ENCODE measurements at places on chromosomes 16 and 17.

- DNase-seq: no peak
These were observed 1.5 kb upstream of the PRR29 start for GRCh38 chr17:63996430-63997182.

GRCh38 chr16:84597931-84598351 is 19.9 kb downstream of the COTL1 start:
- DNase-seq: no peak

GRCh38 chr16:88355093-88355388 is 27.7 kb upstream of the ZNF469 start:
- DNase-seq: no peak

- no peak for DNase-seq
These were observed 3.3 kb downstream of the COL1A1 start for GRCh38 chr17:50198026-50198669.

- no peak for DNase-seq
These were observed 18.5 kb downstream of the RSPRY1 start for GRCh38 chr16:57204675-57205074.

GRCh38 chr17:41057547-41057946 is 2.4 kb downstream of the KRTAP2-3 start:
- no peak for DNase-seq

DNA sequence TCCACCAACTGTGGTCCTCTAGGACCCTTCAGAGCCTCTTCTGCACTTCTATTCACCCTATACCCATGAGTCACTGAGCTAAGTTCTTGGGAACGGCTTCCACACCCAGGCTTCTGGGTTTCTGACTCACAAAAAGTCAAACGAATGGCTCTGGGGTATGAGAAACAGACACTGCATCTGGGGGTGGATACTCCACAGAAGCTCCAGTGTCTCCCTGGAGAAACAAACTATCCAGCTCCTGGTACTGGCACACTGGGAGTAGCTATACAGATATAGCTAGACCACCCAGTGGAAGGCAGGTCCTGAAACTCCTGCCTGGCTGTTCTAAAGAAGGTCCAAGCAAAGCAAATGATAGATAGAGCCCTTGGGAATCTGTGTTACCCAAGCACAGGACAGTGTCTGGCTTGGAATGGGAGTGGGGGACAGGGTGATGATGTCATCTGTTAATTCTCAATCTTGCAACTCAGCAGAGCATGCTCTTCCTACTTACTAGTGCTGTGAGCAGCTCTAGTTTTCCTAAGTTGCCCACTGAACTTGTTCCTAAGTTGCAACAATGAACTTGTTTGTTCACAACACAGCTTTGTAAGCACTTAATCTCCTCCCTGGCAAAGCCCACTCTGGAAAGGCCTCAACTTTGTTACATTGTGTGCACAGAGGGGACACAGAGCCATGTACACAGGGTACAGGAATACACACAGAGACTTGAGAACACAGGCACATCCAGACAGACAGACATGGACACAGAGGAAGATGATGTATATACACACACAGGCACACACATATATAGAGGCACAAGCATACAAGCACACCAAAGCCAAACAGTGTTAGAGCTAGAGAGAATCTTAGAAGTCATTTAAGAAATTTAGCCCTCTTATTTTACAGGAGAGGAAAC is 6.7 kb downstream of the MMP28 start:
- no peak for DNase-seq

- no peak for DNase-seq
These were observed 89.0 kb downstream of the SHISA6 start for GRCh38 chr17:11330006-11330405.

GRCh38 chr17:40191237-40192208 is 14.3 kb downstream of the RAPGEFL1 start:
- no peak for DNase-seq

DNA sequence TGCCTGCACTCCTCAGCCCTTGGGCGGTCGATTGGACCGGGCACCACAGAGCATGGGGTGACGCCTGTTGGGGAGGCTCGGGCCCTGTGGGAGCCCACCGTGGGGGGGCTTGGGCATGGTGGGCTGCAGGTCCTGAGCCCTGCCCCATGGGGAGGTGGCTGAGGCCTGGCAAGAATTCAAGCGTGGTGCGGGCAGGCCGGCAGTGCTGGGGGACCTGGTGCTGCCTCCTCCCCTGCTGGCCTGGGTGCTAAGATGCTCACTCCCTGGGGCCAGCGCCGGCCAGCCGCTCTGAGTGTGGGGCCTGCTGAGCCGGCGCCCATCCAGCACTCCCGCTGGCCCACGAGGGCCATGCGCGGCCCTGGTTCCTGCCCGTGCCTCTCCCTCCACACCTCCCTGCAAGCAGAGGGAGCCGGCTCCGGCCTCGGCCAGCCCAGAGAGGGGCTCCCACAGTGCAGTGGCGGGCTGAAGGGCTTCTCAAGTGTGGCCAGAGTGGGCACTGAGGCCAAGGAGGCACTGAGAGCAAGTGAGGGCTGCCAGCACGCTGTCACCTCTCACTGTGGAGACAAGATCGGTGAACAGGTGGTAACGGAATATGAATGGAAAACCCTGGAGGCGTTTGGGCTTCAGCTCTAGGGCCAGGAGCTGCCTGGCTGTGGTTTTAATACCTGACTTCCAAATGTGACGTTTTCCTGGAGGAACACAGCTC is 28.5 kb downstream of the ST6GALNAC1 start:
- no peak for DNase-seq

DNA sequence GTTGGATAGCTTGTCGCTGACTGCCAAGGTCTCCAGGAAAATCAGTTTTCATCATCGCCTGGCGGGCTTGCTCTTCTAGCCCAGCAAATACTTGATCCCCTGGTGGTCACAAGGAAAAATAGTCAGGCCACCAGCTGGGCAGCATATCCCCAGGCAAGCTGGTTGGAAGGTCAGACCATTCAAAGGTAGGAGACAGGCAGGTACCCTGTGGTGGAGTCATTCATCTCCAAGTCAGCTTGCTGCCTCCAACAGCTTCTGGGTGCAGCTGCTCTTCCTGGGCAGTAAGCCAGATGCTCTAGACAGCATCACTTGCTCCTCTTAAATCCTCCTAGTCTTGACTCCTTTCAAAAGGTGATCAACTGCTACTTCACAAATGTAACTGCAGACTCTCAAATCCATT is 16.0 kb downstream of the ZNF821 start:
- DNase-seq: no peak

DNA sequence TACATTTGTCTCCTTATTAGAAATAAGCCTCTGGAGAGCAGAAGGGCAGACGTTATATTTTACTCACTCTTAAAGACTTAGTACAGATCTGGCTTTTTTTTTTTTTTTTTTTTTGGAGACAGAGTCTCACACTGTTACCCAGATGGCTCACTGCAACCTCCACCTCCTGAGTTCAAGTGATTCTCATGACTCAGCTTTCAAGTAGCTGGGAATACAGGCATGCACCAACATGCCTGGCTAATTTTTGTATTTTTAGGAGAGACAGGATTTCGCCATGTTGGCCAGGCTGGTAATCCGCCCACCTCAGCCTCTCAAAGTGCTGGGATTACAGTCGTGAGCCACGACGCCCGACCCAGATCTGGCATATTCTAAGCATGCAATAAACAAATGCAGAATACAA is 36.4 kb upstream of the TMEM97 start:
- DNase-seq: no peak

GRCh38 chr17:64130559-64131001 is 636 bp upstream of the ERN1 start:
- DNase-seq: no peak

DNA sequence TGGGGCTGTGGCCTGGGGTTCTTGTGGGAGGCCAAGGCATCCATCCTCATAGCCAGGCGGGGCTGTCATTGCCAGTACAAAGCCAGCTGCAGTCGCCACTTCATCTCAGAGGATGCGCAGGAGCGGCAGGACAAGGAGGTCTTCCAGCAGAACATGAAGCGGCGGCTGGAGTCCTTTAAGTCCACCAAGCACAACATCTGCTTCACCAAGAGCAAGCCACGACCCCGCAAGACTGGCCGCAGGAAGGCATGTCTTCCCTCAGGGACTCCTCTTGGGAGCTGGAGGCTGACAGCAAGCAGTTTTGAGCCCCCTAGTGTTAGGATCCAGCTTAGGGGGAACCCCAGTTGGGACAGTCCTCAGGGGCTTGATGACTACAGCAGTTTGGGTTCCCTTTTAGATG is 15.1 kb upstream of the PLEKHG4 start:
- no peak for DNase-seq

DNA sequence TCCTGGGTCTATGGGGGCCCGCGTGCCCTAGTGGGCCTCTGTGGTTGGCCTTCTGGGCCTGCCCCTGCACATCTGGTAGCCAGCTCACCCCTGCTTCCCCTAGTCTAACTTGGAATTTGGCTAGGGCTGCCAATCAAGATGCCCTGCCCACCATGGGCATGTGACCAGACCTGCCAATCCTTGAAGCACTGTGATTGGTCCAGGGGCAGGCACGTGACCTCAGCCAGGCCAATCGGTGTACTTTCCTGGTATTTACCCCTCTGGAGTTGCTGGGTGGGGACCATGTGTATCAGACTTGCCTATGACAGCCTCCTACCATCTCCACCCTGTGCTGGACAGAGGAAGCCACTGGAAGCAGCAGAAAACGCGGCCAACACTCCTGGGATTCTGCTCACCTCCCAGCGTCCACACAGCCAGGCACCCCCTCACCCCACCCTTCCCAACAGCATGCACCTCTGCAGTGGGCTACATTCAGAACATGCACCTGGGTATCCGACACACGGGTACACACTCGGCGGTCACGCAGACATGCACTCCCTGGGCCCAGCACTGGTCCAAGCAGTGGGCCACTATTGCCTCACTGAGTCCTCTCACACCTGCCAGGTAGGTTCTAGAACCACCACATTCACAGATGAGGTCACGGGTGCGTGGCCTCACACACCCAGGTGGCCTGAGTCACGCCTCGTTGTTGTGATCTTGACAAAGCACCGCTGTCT is 96.9 kb downstream of the RBFOX3 start:
- DNase-seq: no peak

- DNase-seq: no peak
These were observed 30.1 kb downstream of the FZD2 start for GRCh38 chr17:44587339-44587738.

DNA sequence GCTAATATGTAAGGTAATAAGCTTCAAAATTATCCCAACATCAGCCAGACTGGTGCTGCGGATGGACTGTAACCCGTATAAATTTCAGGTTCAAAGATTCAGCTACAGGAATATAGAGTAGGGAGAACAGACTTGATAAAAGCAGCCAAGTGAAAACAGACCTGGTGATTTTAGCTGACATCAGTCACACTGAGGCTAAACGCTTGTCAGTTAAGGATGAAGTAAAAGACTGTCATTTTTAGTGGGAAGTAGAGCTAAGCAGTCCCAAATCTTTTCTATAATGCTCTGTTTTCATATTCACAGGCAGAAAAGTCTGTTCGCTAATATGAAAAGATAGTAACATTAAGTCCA is 35.4 kb downstream of the CMTM4 start:
- no peak for DNase-seq

DNA sequence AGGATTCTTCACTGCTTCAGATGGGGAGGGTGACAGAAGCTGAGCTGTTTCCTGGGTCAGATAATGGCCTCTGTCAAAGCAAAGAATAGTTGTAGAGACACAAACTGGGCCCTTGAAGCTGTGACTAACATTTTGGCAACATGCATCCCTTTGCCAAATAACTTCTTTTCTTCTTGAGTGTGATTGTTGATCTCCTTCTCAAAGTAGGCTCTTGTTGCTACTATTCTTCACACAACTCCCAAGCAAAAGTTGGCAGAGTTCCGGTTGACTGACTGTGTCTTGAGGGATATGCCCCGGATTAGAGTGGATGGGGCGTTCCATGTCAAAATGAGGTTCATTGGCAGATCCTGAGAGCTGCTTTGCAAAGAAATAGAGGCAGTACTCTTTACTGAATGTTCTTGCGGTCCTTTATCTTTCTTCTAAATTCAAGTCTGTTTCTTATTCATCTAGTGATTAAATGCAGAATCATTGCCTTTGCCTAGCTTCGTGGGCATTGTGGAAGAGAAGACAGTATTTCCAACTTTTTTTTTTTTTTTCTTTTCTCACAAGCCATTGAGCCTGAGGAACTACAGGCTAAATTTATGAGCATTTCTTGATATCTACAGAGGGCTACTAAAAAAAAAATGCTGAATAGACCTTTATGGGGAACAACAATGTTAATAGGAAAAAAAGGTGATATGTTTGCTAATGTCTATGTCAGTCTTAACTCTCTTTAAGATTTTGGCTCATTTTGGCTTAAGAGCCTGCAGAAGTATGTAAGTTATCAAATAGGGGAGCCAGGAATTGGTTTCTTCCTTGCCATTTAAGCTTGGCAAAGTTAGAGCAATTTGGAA is 5.8 kb downstream of the WIPF2 start:
- DNase-seq: no peak

DNA sequence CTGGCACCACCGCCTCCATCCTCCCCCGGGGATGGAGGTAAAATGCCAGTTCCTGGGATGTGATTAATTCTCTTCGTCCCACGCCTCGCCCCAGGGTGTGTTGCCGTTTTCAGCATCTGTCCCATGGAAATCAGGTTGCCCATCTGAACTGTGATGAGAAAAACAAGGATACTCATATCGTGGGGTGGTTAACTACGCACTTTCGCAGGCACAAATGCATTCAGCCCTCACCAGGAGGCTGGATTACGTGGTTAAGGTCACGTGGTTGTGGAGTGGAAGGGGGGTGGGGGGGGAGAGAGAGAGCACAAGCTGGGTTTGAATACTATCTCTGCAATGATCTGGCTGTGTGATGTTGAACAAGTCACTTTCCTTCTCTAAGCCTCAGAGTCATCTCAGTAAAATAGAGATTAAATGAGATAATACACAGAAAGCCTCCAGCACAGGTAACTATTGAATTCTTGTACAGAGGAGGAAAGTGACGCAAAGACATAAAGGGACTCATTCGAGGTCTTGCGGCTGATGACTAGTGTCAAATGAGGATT is 74.7 kb downstream of the BMERB1 start:
- no peak for DNase-seq

GRCh38 chr17:58560511-58560910 is 46.1 kb upstream of the MTMR4 start:
- no peak for DNase-seq

DNA sequence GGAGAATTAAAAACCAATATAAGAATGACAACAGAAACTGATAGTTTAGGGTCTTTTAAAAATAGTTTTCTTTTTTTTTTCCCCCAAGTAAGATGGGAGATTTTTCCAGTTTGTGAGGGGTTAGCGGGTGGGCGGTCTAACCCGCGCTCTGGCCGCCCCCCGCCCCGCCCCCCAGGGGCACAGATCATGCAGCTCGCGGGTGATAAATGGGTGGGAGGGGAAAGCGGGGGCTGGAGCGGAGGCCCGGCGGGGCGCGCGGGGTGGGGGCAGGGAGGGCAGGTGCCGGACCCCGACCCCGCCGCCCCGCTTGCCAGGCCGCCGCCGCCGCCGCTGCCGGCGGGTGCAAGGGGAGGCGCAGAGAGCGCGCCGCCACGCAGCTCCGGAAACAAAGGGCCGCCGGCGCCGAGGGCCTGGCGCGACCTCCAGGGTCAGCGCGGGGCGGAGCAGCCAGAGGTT is 60.1 kb upstream of the GSE1 start:
- no peak for DNase-seq

DNA sequence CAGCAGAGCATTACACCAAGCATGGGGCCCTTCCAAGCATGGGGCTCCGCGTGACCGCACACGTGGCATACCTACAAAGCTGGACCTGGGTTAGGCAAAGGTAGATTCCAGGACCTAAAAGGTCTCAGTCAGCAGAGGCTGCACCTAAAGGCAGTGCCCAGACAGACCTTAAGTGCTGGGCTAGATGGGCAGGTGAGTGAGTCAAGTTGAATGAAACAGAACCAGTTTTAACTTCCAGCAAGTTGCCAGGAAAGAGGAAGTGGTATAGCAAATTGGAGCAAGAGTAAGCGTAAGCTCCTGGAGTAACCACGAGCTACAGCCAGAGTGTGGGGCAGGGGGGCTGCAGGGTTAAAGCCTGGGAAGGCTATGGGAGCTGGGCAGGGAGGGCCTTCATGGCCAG is 49.5 kb downstream of the SRCIN1 start:
- no peak for DNase-seq

All from activated gamma-delta T cell (primary cell).